ENCODE measurements at places on chromosomes 3 and 15. TPM values are rescaled to one million over a fixed set of nuclear protein-coding genes. Genes with fewer than 3 reads are reported as not detected.

DNA sequence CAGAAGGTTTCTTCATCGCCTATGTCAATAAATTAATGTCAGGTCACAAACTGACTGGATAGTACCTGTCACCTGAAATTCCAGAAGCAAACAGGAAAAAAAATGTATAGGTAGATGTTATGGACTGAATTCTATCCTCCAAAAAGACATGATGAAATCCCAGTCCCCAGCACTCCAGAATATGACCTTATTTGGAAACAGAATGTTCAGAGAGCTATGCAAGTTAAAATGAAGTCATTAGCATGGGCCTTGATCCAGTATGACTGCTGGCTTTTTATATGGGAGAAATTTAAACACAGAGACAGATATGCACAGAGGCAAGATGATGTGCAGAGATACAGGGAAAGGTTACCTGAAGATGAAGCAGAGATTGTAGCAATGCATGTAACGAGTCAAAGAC is 953.4 kb downstream of the ZPLD1 start:
- no peaks in the 10 kb centered on the region for H3K36me3 ChIP-seq
- no peak overlapping the region for H3K27ac ChIP-seq
- no peak for DNase-seq
- no peaks in the 10 kb centered on the region for H3K4me1 ChIP-seq
- H3K27me3 ChIP-seq, result no peaks in the 10 kb centered on the region

Gene TGM5
- total RNA-seq, result not detected

- DNase-seq, result no peak
- H3K36me3 ChIP-seq, result no peaks in the 10 kb centered on the region
- no peak overlapping the region for H3K4me3 ChIP-seq
- H3K27me3 ChIP-seq, result no peaks in the 10 kb centered on the region
- H3K4me1 ChIP-seq, result no peaks in the 10 kb centered on the region
These were observed 589 bp downstream of the EPB42 start for GRCh38 chr15:43219929-43220928.

Gene CKMT1A
- total RNA-seq, result 35.0 TPM

DNA sequence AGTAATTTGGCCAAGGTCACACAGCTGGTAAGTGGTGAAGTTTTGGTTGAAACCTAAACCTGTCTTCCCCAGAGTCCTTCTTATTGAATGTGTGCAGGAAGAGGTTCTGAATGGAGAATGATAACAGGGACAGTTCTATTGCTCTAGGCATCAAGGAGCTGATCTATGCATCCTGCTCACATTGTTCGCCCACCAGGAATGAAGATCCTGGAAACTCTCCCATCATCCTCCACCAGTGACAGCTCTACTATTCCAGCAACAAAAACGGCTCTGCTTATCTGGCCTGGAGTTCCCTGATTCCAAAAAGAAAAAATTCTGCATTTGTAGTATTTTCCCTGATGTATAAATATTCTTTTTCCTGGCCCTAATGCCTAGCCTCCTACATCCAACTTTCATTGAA is 16.4 kb upstream of the TNFAIP8L3 start:
- no peak overlapping the region for H3K27ac ChIP-seq
- DNase-seq, result no peak
- H3K4me1 ChIP-seq, result no peaks in the 10 kb centered on the region
- H3K4me3 ChIP-seq, result no peak overlapping the region
- H3K36me3 ChIP-seq, result no peaks in the 10 kb centered on the region
- H3K27me3 ChIP-seq, result no peaks in the 10 kb centered on the region

Gene HCLS1
- total RNA-seq, result 0.86 TPM

Gene RBMS3
- total RNA-seq, result 5.4 TPM

GRCh38 chr3:59545374-59545773 is 495.5 kb upstream of the CFAP20DC start:
- no peaks in the 10 kb centered on the region for H3K36me3 ChIP-seq
- H3K4me1 ChIP-seq, result no peaks in the 10 kb centered on the region
- no peaks in the 10 kb centered on the region for H3K27me3 ChIP-seq
- no peak overlapping the region for H3K4me3 ChIP-seq
- no peak overlapping the region for H3K27ac ChIP-seq

- no peak overlapping the region for H3K27ac ChIP-seq
- no peak for DNase-seq
- H3K4me1 ChIP-seq, result peaks cover 2% of the 10 kb centered on the region
- no peak overlapping the region for H3K4me3 ChIP-seq
These were observed 575.1 kb downstream of the FOXP1 start for GRCh38 chr3:71008350-71008935.

GRCh38 chr3:71843071-71843470 is 58.1 kb upstream of the PROK2 start:
- DNase-seq, result no peak
- H3K4me1 ChIP-seq, result peaks cover 4% of the 10 kb centered on the region
- H3K4me3 ChIP-seq, result no peak overlapping the region
- H3K36me3 ChIP-seq, result no peaks in the 10 kb centered on the region
- no peaks in the 10 kb centered on the region for H3K27me3 ChIP-seq

DNA sequence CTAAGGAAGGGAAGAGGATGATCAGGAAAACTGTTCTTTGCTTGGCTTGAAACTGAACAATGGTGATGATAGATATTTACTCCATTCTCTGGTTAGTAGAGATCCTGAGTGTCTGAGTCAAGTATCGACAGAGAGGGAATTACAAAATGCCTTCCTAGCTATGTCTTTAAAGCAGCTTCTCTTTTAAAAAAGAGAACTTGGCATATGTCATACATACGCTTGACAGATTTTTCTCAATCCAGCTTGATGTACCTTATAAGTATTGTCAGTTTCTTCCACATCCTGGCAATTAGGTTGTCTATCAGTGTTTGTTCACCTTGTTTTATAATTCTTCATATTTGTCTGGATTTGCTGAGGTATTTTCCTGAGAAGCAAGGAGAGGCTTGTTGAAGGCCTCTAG is 5.0 kb upstream of the EPHB1 start:
- no peak for DNase-seq
- H3K27me3 ChIP-seq, result no peaks in the 10 kb centered on the region
- H3K4me3 ChIP-seq, result no peak overlapping the region
- no peaks in the 10 kb centered on the region for H3K36me3 ChIP-seq
- no peak overlapping the region for H3K27ac ChIP-seq
- H3K4me1 ChIP-seq, result no peaks in the 10 kb centered on the region

DNA sequence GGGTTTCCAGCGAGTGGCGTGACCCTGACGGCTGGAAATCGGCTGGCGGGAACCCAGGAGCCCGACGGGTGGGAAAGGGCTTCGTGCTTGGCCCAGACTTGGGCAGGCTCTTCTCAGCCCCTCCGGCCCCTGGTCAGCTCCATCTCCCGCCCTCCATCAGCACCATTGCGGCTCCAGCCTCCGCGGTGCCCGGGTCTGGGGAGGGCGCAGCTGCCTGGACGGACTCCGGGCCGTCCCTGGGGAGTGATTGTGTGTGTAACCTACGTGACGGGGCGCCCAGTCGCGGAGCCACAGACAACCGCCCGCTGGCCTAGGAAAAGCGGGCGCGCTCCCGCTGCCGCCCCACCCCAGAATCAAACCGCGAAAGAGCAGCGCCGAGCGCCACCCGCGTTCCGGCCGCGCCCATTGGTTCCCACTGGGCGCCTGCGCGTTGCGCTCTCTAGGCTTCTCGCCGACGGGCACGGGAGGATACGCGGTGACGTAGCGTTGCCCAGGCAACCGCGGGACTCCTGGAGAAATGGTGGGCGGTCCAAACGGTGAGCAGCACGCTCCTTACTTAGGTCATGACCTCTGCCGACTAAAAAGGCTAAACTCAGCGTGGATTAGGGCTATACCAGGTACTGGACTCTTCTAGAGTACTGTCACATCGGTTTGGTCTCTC is at the start of gene CFAP20DC:
CFAP20DC (minus strand) TSS at position 355 of the 661 bp plus-strand sequence. CDS start 394 bp downstream, outside the sequence.
- H3K4me1 ChIP-seq, result peaks cover 6% of the 10 kb centered on the region
- no peaks in the 10 kb centered on the region for H3K36me3 ChIP-seq
- DNase-seq, result peak; percentile 82

Gene NPHP3
- 10.0 TPM for total RNA-seq

DNA sequence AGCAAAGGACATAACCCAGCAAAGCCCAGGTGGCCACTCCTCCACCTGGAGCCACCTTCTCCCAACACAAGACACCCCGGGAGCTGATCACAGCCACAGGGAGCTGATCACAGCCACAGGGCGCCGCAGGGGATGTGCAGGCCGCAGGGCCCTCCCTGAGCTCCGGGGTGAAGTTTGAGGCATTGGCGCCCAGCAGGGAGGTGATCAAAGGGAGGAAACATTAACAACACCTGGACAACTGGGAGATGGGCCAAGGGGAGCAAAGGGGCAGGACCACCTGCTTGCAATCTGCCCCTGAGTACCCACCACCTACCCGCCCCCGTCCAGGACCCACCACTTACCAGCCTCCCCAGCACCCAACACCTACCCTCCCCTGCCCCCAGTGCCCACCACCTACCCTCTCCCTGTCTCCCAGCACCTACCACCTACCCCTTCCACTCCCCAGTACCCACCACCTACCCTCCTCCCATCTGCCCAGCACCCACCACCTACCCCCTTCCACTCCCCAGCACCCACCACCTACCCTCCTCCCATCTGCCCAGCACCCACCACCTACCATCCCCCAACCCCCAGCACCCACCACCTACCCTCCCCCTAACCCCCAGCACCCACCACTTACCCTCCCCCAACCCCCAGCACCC is 2.4 kb downstream of the UROC1 start:
- no peaks in the 10 kb centered on the region for H3K27me3 ChIP-seq
- H3K4me3 ChIP-seq, result no peak overlapping the region
- H3K4me1 ChIP-seq, result no peaks in the 10 kb centered on the region

Gene CCR1
- not detected for total RNA-seq

DNA sequence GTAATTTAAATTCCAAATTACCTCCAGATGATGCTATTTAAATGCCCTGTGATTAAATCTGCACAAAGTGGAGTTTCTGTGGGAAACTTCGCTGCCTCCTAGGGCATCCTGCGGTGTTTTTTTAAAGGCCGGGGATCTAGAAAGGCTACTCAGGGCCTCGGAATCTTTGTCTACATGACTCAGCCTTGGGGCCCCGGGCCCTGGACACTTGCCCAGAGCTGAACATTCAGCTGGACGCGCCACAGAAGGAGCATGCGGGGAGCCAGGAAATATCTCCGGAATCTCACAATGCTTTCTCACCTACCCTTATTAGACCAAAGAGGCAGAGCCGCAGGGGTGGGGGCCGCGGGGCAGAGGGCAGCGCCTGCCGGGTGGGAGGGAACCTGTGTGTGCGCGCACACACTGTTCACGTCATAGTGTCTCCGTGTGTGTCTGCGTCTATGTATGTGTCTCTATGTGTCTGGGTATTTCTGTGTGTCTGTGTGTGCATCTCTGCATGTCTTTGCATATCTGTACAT is 145.5 kb upstream of the TPM1 start:
- no peak for DNase-seq
- H3K27ac ChIP-seq, result no peak overlapping the region
- no peaks in the 10 kb centered on the region for H3K27me3 ChIP-seq
- no peak overlapping the region for H3K4me3 ChIP-seq
- no peaks in the 10 kb centered on the region for H3K36me3 ChIP-seq

- H3K4me1 ChIP-seq, result no peaks in the 10 kb centered on the region
- no peak for DNase-seq
- H3K27me3 ChIP-seq, result no peaks in the 10 kb centered on the region
These were observed 30.4 kb downstream of the ACKR2 start for GRCh38 chr3:42839616-42840015.

GRCh38 chr15:70269991-70270751 is 172.5 kb upstream of the TLE3 start:
- no peak overlapping the region for H3K27ac ChIP-seq
- peaks cover 4% of the 10 kb centered on the region for H3K4me1 ChIP-seq
- H3K27me3 ChIP-seq, result no peaks in the 10 kb centered on the region

- H3K36me3 ChIP-seq, result no peaks in the 10 kb centered on the region
- no peak for DNase-seq
- peaks cover 12% of the 10 kb centered on the region for H3K4me1 ChIP-seq
These were observed 427.8 kb upstream of the MCTP2 start for GRCh38 chr15:93803421-93804152.

Measured in H1 (cell line).